ENCODE measurements at places on chromosomes 5 and 9.

DNA sequence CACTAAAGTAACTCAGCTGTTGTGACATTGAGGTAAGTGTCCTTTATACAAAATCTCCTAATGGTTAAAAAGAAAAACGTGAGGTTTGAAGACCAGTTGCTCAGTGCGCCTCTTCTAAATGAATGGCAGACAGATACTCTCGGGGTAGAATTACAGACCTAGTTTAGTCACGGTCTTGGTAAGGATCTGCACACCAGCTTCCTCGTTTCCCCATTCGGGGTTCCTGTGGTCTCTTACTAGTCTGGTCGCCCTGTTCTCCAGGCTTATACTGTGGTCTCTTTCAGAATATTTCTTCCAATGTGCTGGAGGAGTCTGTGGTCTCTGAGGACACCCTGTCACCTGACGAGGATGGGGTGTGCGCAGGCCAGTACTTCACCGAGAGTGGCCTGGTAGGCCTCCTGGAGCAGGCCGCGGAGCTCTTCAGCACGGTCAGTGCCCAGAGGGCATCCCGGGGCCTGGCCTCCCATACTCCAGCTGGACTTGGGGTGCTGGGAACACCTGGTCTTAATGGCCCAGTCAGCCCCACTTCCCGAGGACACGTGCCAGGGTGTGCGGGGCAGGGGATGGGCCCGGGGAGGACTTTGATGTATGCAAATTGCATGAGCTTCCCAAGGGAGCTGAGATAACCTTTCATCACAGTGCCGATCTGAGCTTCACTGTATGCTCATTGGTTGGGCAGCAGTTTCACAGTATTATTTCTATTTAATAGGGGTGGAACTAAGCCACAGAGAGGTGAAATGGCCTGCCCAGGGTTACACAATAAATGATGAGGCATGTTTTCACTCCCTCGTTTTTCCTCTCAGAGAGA lies 224.5 kb downstream of the DOCK8 start:
- no peak for DNase-seq

DNA sequence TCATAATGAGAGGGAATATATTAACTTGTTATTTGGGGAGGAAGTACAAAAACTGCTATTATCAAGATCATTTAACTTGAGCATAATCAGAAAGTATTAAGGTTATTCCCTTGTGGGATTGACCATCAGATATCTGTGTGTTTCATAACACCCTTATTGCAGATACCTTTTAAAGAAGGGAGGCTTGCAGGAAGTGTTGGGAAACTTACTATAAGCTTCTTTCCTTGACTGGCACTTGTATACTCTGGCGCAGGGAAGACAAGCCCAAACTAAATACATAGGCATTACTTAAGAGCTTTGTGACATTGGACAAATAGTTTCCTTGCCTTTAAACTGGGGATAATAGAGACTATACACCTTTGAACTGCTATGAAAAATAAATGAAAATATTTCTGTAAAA lies 50.9 kb downstream of the PIK3R1 start:
- DNase-seq: no peak

GRCh38 chr9:2008372-2008771 lies 6.8 kb upstream of the SMARCA2 start:
- no peak for DNase-seq

DNA sequence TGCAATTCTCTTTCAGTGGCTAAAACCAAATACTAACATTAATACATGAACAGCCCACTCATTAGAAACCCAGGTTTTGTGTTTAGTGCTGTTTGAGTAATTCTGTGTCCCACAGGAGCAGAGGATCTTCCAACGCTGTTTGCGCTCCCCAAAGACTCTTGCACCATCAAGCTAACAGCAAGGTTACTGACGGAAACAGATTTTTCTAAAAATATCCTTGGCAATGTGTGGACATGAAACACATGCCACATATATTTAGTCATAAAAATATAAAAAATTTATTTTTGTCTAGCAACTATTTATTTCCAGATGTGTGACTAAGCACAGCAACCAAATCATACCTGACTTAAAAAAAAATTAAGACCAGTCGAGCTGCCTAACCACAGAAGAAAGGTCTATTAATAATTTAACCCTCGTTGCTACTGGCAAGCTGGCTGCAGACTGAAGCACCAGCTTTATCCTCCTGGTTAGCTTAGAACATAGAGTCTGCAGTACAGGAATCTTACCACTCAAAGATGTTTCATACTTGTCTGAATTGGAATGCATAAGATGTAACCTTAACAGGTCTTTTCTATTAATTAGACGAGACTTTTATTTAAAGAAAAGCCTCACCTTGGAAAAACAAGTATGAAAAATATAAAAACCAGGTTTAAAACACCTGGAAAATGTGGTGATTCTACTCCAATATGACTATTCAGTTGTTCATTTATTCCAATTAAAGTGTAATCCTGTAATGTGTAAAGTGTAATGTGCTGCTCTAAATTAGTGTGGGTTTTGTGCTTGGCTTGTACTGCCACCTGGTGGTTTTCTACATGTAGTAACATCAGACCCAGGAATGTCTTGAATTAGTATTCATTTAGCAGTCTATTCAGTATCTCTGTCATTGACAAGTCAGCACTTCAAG lies 272.5 kb downstream of the EPB41L4A start:
- DNase-seq: peak; percentile 8

- no peak for DNase-seq
Measured at GRCh38 chr9:109328978-109329637, 8.2 kb upstream of the EPB41L4B start.

DNA sequence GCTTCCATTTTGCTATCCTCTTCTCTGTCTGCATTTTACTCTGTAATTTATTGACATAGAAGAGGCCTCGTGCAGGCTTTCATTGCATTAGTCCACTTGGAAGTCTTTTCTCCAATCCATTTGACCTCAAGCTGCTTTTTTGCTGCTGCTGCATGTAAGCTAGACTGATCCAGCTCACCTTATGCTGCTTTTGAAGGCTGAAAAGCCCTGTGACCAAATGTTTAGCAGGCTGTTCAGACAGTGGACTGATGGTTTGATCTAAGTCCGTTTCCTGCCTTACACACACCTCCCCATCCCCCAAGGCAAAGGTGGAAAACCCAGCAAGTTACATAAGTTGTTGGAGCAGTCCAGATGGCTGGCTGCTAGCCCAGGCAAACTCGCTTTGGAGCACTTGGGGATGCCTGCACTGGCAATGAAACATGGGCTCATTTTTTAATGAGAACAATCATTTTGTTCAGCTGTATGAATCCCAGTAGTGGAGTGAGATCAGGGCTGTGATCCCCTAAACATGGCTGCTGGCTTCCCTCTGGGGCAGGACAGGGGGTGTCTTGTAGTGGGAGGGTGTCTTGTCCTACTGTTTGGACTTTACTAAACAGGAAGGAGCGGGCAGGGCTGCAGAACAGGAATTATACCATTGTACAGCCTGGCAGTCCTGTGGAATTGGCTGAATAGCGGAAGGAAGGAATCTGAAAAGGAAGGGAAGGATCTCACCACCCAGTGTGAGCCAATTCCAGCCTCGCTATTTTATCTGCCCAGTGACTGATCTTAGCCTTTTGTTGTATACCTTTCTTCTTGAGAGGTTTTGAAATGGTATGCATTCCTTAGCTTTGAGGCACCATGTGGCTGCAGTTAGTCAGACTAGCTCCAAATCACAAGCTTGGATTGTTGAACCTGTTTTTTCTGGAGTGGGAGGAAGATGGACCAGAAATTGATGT lies 212.0 kb downstream of the ARHGAP26 start:
- DNase-seq: peak; percentile 25

DNA sequence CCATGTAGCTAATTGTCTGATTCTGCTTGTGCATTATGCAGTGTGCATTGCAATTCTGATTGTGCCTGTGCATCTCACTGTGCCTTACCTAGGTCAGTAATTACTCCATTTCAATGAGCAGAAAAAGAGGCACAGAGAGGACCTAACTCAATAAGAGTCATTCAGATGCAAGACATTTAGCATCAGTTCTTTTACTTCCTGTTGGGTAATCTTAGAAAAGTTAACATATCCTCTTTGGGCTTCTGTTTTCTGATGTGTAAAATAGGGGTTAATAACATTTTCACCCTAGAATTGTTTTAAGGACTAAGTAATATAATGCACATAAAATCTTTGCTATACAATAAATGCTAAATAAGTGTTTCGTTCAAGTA lies 7.0 kb upstream of the DCTN4 start:
- DNase-seq: no peak

- DNase-seq: no peak
Measured at GRCh38 chr5:167485061-167485774, 806.2 kb upstream of the WWC1 start.

- DNase-seq: no peak
Measured at GRCh38 chr5:39224196-39224761, 4.9 kb upstream of the FYB1 start.

GRCh38 chr5:122424132-122424531 lies 112.1 kb downstream of the SNCAIP start:
- no peak for DNase-seq

DNA sequence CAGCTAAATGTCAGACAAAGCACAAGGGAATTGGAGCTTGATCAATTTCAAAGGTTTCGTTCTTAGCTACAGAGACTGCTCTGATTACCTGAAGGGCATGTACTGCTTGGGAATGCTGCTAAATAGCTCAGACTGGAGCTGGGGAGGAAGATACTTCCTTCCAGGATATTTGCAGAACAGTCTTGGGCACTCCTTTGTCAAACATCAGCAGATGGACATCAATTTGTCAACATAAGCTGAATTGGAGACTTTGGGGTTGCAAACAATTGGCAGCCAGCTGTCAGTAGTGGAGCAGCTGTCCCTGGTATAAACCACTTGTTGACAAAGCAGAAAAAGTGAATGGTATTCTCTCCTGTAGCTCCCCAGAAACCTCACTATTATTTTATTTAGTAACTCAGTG lies 182.0 kb downstream of the CCDC192 start:
- DNase-seq: no peak

- DNase-seq: no peak
Measured at GRCh38 chr9:127640908-127641545, 28.9 kb downstream of the STXBP1 start.

- DNase-seq: no peak
Measured at GRCh38 chr9:13269589-13270452, 9.7 kb downstream of the MPDZ start.

DNA sequence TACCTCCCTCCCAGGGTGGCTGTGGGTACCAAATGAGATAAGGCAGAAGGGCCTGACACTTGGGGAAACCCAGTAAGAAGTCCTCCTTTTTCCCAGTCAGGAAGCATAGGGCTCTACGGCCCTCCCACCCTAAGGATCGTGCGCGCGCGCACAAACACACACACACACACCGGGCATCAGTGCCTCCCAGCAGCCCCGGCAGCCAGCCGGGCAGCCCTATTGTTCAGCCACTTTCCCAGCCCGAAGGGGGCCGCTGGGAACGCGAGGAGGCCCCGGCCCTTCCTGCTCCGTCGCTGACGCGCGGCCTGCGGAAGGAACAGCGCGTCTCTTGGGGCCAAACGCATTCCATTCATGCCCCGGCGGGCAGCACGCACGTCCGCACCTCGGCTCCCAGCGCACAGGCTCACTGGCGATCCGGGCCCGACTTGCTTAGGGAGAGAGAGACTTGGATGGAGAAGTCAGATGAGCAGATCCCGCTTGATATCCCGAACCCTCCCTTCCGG lies 22.6 kb downstream of the DUSP1 start:
- no peak for DNase-seq

DNA sequence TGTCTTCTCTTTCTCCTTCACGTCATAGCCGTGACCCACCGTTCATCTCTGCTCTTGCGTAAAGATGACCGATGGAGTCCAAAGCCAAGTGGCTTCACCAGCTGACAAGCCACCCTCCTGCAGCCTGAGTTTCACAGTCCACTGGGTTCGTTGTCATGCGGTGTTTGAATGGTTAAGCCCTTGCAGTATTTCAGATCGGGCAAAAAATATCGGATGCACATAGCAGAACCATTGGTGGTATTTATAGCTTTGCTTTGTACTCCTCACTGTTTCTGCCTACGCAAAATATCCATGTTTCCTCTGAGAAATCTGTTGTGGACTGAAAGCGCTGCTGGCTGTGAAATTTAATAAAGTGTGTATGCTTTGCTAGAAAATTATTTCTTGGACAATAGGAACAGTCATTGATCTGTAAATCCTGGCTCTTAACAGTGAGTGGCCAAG lies 34.5 kb upstream of the NCS1 start:
- DNase-seq: no peak

DNA sequence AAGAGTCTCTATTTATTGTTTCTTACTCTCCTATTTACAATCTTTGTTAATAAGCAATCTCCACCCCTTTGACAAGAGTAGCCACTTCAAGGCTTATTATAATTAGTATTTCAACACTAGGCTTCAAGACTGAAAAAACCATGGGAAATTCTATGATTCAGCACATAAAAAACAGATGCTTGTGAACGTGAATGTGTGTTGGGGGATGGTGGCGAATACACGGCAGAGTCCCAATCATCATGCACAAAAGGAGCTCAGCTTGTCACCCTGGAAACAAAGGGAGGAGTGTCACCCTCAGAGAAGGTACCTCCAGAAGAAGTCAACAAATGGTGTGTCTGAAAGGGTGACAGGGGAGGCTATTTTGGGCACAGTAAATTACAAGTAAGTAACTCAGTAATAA lies 157.2 kb upstream of the RETREG1 start:
- no peak for DNase-seq

DNA sequence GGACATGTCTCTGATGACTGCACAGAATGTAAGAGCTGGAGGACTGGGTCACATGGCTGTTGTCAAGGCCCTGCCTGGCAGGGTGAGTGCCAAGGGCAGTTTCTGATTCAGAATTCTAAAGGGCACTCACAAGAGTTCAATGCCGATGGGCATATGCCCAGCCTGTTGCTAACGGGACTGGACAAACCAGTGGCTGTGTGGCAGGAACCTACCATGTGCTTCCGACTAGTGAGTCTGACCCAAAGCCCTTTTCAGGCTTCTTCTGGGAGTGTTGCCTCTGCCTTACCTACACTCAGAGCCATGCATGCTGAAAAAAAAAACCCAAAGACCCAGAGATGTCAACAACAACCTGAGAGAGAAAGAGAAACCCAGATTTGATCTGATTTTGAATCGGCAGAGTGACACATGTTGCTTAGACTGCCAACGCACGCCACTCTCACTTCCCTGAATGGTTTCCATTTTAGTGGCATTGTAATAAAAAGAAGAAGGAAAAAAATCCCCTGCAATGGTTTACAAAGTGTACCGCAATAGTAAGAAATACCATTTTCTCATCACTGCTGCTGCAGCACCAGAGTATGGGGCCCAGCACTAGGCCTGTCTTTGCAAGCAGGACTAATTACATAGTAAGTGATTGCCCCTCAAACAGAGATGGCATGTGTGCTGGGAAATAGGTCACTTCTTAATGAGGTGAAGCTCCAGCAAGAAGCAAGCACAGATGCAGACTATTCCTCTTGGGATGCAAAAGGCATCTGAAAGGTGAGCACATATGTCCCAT lies 194.3 kb downstream of the PALM2AKAP2 start:
- peak; percentile 31 for DNase-seq

Data from hypothalamus (tissue), 51 donors.